ENCODE measurements at places on chromosomes 7 and 10. TPM values are rescaled to one million over a fixed set of nuclear protein-coding genes. Genes with fewer than 3 reads are reported as not detected.

The BLNK gene
- 0.59 TPM for polyA plus RNA-seq

The GNAI1 gene
- polyA plus RNA-seq = 7.5 TPM

GRCh38 chr7:113143486-113144257, 25.3 kb upstream of the SMIM30 start:
- DNase-seq = no peak

DNA sequence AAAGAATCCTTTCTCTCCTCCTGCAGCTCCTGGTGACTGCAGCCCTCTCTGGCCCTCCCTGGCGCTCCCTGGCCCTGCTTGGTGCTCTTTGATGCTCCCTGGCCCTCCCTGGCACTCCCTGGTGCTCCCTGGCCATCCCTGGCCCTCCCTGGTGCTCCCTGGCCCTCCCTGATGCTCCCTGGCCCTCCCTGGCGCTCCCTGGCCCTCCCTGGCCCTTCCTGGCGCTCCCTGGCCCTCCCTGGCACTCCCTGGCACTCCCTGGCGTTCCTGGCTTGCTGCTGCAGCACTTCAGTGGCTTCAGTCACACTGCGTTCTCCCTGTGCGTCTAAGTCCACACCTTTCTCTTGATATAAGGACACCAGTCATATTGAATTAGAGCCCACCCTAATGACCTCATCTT, 15.2 kb upstream of the FGFR2 start:
- DNase-seq = no peak

DNA sequence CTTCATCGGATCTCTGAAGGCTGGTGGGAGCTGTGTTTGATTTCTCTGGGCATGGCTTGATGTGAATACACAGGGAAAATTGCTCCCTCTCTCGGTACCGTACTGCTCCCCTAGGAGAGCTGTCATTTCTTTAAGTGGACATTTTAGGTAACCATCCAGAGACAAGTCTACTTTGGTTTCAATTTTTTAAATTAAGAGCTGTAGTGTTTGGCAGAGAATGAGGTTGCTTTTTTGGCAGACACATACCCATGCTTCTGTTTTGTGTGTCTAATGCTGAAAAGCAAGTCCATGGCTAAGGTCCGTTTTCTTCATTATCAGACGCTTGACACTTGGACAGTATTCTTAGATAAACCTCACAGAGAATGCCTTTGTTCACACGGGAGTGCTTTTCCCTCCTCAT, 61.3 kb upstream of the TRIL start:
- no peak for DNase-seq

DNA sequence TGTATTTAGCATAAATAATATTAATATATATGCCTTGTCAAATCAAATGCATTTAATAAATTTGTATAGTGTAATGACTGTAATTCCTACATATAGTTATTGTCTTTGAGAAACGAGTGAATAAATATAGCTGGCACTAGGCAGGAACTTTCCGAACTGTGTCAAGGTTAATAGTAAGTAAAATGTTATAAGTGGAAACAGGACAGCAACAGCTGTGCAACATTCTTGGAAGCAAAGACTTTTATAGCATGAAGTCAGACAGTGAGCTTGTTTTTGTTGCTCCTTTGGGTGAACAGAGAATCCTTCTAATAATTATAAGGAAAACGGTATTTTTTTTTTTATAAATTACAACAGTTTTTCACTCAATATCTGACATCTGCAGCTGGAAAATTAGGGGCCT, 14.0 kb upstream of the EXOC6 start:
- no peak for DNase-seq

DNA sequence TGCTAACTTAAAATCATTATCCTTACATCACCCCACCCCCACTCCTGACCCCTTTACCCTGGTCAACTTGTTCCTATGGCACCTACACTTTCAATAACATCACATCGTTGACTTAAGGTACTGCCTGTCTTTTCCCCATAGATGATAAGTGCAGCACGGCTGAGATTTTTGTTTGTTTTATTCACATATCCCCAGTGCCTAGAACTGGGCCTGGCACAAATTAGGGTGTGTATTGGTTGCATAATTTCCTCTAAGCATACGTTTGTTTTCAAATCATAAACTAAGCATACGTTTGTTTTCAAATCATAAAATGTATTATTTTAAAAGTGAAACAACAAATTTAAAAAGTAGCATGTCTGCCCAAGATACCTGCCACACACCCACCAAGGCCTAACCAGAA, 35.3 kb downstream of the ANXA11 start:
- DNase-seq = no peak

DNA sequence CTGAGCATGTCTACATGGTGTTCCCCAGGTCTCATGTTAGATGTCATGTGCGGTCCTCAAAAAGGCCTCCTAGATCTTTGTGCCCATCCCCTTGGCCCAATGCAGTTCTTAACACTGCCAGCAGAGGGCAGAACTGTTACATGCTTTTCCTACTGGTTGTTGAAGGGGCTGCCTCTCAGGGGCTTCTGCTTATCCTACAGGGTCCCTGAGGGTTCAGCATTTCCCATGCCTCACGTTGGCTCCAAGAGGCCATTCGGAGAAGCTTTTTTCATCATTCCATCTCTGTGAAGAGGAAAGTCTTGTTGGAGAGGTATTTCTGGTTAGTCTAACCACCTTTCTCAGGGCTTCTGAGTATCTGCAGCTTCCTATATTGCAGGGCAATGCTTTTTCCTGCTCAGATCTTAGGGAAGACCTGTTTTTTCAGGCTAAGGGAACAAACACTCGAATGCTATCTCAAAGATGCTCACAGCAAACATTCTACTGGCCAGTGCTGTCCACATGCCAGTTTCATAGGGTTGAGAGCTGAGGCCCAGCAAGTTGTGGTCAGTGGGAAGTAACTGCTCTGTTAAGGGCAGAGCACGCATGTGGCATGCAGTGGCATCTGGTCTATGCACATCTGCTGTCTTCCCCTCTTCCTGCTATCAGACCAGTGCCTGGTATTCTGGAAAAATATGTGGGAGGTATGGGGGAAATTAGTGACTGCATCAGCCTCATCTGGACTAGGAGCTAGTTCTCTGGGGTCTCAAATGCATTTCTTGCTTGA, 31.5 kb downstream of the MBL2 start:
- DNase-seq = peak; percentile 53

DNA sequence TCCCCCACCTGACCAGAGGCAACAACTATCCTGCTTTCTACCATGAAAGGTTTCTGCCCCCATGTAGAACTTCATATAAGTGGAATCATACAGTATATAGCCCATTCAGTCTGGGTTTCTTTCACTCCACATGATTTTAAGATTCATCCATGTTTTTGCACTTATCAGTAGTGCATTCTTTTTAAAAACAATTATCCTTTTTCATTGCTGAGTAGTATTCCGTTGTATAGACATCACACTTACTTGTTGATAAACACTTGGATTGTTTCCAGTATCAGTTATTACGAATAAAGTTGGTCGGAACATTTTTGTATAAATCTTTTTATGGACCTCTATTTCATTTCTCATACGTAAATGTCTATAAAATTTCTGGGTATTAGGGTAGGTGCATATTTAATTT, 68.7 kb downstream of the CYCS start:
- no peak for DNase-seq

The DPP6 gene
- 0.07 TPM for polyA plus RNA-seq

DNA sequence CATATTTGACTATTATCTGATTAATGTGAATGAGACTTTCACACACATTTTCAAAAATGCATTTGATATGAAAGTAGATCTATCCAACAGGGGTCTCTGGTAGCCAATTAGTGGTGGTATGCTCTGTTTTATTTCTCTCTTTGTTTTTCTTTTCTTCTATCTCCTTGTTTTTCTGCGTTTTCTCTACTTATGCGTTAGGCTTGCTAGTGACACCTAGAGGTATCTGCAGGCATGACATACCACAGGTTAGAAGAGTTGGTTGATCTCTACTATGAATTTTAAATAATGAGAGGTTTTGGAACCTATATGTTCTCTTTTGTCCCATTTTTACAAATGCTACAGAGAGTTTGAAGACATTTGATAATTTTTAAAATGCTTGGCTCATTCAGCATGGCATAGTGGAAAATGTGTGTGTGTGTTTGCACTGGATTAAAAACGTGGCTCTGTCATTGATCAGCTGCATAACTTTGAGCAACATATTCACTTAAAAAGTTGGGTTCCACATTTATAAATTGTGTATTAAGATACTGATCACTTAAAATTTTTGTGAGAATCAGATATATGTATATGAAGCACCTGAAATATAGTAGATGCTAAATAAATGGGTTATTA, 28.1 kb upstream of the PLXDC2 start:
- no peak for DNase-seq
